ENCODE measurements at places on chromosomes 16 and 17.

DNA sequence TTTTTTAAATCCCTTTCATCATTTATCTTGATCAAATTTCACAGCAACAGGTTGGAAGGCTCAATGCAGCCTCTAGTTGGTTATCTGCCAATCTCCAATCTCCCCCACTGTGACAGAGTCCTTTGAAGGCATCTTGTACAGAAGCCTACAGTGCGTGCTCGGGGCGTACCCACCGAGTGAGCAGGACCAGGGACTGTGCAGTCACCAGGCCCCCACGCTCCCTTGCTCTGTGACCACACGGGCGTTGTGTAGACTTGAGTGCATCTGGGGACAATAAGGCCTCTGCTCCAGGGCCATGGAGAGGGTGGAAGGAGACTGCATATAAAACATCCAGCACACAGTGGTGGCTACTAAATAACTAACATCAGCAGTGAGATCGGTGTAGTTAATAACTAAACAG lies 63.4 kb downstream of the GTF3C1 start:
- DNase-seq = no peak

DNA sequence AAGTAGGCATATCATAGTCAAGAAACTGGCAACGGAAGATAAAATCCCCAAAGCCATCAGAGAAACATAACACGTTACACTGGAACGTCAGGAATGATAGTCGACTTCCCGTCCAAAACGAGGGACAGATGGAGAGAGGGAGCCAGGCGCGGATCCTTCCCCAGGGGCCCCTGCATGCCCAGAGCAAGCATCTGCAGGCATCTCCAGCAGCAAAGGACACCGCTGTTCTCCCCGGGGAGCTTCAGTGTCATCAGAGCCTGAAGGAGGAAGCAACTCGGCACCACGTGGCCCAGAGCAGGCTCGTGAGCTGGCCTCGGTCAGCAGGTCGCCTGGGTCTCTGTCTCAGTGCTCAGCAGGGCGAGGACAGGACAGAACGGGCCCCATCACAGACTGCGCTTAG lies 50.1 kb downstream of the LMF1 start:
- DNase-seq = peak; percentile 64

DNA sequence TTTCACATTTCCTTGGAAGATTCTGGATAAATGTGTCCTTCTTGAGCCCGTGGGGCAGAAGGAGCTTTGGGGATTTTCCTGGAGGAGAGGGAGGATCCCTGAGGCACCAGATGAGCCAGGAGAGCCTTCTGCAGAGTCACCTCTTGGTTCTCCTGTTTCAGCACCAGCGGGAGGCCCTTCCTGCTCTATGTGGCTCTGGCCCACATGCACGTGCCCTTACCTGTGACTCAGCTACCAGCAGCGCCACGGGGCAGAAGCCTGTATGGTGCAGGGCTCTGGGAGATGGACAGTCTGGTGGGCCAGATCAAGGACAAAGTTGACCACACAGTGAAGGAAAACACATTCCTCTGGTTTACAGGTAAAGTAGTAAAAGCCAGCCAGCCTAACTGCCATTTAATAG lies 77.1 kb downstream of the ARSG start:
- no peak for DNase-seq

DNA sequence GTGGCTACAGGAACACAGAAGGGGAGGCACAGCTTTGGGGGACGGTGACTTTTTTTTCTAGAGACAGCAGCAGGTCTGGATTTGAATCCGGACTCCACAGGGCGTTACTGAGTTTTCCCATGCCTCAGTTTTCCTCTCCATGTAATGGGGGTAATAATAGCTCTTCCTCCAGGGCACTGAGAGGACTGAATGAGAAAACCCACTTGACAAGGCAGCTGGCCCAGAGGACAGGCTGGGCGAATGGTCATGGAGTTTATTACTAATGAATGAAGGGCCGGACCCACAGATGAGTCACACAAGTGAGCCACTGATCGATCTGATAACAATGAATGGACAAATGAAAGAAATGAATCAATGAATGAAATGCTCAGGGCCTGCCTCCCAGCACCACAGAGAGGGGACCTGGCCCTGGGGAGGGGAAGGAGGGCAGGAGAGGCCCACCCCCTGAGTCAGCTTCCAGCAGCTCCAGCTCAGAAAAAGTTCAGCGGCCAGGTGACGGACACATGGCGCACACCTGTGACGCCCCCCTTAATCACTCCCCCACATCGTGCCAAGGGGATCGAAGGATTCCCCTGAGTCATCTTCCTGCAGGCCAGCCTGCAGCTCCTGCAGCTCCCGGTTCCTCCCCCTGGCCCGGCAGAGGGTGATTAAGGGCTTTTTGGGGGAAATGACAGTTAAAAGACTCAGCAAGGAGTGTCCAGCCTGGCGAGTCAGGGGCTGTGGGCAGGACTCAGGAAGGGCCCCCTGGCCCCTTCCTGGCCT lies 54.3 kb downstream of the SOCS1 start:
- DNase-seq = peak; percentile 44

DNA sequence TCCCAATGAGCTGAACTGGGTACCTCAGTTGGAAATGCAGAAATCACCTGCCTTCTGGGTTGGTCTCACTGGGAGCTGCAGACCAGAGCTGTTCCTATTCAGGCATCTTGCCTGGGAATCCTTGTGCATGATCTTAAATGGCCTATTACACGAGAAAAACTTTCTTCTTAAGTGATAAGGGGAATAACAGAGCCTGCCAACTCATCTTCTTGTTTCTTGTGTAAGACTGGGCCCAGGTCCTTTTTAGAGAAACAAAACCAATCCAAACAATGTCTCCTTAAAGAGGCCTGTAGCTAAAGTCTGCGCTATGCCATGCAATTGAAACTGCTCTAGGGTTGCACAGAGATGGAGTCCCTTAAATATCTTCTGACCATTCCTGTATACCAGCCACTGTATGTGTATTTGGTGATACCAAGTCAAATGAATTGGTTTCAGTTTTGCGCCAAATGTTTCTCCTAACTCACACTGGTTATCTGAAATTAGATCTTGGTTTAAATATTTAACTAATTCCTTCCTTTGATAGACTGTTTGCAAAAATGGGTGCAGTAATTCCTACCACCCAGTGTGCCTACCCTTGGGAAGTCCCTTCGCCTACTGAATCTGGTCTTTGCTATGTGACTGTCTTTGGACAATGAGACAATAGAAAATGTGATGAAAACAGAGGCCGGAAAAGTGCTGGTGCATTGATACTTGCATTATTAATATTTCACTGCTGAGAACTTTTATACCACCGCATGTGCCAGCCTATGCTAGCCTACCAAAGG lies 6.5 kb upstream of the CCL23 start:
- DNase-seq = no peak

DNA sequence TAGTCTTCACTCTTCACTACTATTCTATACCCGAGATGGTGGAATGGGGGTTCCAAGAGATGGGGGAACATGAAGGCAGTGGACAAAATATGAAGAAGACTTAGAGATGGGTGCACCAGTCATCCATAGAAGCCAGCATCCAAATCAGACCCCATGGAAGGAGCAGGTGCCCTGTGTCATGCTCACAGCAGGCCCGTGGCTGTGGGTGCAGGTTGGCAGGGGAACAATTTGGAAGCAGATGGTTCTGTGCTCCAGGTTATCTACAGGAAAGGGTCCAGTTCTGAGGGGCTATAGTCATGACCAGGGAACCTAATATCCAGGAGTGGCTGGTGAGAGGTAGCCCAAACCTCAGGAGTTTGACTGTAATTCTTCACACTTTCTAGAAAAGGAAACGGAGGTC lies 9.6 kb upstream of the LPCAT2 start:
- no peak for DNase-seq

- DNase-seq = no peak
Measured at GRCh38 chr16:88697831-88698615, 8.2 kb downstream of the RNF166 start.

GRCh38 chr17:38725066-38725465 lies 5.1 kb upstream of the CISD3 start:
- no peak for DNase-seq

GRCh38 chr16:85484347-85485300 lies 128.5 kb upstream of the GSE1 start:
- no peak for DNase-seq

- DNase-seq = no peak
Measured at GRCh38 chr17:49555495-49556222, 20.0 kb upstream of the NXPH3 start.

GRCh38 chr16:60091071-60091470 lies 1357.0 kb upstream of the GOT2 start:
- DNase-seq = no peak

DNA sequence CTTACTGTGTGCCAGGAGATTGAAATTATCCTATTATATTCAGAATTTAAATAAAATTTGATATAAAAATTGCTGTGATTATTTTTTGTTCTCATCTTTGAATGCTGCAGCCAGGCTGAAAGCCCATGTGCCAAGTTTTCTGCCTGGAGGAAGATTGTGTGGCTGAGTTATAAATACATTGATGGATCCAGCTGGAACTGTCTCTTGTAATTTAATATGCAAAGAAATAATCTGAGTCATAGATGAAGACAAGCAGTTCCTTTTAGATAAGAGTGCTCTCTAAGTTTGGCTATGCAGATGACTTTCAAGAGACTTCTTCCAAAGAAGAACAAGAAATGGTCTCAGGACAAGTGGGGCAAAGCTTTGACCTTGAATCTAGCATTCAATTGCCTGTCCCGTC lies 871.0 kb downstream of the CDH11 start:
- no peak for DNase-seq

- DNase-seq = no peak
Measured at GRCh38 chr17:50948711-50949110, 82.6 kb upstream of the TOB1 start.

DNA sequence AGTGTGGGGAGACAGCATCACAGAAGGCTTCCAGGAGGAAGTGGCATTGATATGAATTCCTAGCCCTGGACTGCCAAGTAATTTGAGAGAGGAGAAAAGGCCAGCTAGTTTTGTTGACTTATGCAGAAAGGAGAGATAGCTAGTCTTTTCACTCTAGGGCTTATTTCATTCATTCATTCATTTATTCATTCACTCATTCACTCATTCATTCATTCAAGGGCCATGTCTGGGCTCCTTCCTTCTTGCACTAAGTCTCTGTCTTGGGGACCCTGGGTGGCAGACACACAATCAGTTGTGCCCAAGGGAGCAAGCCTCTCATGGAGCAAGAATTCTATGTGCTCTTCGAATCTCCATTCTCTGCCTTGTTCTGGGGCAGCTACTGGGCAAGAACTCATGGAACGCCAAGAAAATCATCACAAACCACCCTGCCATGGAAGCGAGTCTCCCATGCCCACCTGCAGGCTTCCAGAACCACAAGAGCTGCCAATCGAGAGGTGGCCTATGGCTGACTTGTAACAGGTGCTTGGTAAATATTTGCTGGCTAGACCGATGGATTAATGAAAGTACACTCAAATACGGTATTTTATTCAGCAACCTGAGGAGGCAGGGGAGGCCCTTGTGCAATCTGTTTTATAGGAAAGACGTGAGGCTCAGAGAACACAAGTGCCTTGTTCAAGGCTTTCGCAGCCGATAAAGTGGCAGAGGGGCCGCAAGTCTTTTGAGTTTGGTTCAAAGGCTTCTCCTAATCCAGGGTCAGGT lies 223.6 kb downstream of the XYLT1 start:
- DNase-seq = no peak

DNA sequence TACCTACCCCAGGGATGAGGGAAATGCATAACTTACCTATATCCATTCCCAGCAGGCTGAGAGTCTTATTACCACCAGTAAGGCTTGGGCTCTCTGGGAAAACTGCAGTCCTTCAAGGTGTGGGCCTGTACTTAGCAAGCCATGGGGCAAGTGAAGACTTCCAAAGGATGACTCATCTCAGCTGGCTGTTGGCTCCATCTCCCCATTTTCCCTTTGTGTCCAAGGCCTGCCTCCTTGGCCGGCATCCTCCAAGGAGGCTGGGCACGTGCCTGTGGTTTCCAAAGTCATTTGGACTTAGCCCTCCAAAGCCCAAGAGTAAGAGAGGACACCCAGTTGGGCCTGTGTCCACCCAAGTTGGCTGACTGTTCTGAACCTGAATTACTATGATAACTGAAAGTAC lies 89.8 kb downstream of the TMEM100 start:
- DNase-seq = no peak

DNA sequence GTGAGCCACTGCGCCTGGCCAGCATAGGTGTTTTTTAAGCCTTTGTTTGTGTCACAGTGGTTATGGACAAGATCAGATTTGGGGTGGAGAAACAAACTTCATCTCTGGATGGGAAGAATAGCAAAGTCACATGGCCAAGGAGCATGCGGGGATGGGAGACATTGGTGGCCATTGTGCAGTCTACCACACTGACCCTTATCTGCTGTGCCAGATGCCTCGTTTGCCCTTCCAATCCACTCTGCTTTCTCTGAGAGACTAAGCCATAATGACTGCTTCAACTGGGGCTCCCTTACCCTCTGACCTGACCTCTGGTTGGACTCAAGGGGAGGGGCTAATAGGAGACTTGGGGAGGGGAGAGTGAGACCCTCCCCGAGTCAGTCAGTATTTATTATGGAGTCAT lies 166.8 kb downstream of the PRKCB start:
- no peak for DNase-seq

DNA sequence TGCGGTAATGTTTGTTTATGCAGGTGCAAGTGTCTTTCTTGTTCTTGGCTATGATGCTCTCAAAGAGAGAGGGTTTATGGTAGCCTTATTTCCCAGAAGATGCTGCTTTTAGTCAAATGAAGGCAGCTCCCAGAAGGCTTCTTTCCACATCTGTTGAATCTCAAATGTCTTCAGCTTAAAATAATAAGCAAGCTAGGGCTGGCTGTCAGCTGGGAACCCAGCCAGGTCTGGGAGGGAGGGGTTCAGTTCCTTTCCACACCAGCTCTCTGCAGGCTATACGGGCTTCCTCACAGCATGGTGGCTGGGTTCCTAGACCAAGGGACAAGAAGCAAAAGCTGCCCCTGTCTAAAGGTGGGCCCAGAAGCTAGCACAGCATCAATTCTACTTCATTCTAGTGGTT lies 47.4 kb upstream of the ATF7IP2 start:
- no peak for DNase-seq

DNA sequence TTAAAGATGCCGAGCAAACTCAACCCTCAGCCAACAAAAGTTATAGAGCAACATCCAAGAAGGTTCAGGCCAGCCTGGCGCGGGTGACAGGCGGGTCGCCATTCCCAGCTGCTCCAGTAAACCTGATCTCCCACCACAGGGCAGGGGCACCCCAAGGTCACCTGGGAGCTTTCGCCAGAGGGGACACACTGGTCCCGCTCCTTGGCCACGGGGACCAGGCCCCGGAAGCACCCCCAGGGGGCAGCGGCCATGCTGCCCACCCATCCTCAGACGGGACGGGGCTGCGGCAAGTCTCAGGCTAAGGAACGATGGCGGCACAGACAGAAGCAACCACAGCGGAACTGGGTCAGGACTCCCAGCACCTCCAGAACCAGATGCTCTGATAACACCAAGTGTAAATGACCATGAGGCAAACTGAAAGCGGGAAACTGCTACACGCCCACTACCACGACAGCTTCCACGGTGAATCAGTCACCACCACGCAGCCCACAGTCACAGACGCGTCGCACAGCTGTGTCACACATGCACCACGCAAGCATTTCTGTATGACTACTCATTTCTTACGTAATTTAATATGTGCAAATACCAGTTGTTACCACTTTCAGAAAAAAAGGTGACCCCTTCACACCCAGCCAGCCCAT lies 14.1 kb upstream of the CCDC154 start:
- DNase-seq = no peak

- no peak for DNase-seq
Measured at GRCh38 chr17:13537871-13538643, 63.7 kb downstream of the HS3ST3A1 start.
